D341Med (cell line): ENCODE measurements at places on chromosomes 2 and 18.

- no peak for DNase-seq
Observed at GRCh38 chr2:71857636-71858035, 290.0 kb downstream of the CYP26B1 start.

DNA sequence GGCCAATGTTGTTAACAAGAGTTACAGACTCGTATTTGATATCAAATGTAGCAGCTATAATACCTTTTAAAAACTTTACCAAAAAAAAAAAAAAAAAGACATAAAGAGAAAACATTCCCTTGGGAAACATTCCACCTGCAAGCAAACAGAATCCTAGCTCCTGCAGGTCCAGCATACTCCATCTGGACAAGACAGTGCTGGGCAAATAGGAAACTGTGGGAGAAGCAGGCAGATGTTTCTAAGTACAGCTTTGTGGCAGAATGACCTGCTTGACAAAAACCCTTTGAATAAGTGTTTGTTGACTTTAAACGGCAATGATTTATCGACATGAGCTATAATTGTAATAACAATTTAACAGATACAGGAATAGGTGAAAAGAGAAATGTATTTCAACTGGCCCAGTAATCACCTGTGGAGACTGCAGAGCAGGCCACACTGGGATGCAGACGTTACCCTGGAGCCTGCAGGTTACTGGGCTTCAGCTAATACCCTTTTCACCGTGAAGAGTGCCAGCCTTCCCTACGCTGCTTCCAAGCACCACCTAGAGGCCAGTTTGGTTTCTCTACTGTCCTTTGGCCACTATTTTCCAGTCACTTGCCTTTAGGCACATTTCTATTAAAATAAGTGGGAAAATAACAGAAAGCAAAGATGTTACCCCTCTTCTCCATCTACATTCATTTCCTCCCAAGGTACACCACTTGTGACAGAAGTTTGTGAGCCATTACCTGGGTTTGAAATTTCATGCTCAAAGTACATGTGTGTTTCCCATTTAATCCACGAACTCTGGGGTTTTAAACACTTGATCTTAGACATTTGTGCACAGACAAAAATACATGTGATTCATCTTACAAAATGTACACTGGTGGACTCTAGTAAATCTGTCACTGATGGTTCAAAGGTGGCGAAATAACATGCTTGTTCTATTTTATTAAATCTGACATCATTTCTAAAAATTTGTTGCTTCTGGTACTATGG, 96.9 kb upstream of the ZNF397 start:
- peak; percentile 86 for DNase-seq

GRCh38 chr2:45888641-45889040, 237.2 kb downstream of the PRKCE start:
- no peak for DNase-seq

GRCh38 chr2:141317986-141318385, 812.8 kb downstream of the LRP1B start:
- no peak for DNase-seq

- no peak for DNase-seq
Observed at GRCh38 chr2:129443865-129444739, 535.4 kb upstream of the RAB6C start.

DNA sequence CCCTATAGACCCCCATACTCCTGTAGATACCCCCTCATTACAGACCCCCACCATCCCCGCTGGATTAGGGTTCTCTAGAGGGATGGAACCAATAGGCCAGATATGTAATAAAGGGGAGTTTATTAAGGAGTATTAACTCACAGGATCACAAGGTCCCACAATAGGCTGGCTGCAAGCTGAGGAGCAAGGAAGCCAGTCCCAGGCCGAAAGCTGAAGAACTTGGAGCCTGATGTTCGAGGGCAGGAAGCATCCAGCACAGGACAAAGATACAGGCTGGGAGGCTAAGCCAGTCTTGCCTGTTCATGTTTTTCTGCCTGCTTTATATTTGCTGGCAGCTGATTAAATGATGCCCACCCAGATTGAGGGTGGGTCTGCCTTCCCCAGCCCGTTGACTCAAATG, 106.6 kb downstream of the AGAP1 start:
- no peak for DNase-seq

GRCh38 chr2:204205538-204205937, 269.0 kb downstream of the ICOS start:
- DNase-seq = peak; percentile 82

- DNase-seq = no peak
Observed at GRCh38 chr2:197304556-197305011, 6.0 kb downstream of the ANKRD44 start.

DNA sequence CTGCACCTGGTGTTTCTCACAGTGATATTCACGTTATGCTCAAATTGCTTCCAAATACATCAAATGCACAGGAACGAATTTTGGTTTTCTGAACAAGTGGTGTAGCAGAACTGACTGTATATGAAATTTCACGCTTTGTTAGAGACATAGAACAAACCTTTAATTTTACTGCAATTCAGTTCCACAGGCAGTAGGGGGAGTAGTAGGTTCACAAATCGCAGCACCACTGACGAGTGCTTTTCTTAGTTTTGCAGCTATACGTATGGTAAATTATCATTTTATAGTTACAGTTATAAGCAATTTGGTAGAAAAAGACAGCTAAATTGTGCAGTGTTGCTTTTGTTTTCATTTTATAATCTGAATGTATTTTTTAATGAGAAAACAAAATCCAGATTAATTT, 113.3 kb downstream of the KIAA1328 start:
- DNase-seq = peak; percentile 76

GRCh38 chr2:27710640-27711430, 47.1 kb downstream of the SLC4A1AP start:
- no peak for DNase-seq

- no peak for DNase-seq
Observed at GRCh38 chr2:160469621-160470204, 23.9 kb downstream of the RBMS1 start.

- DNase-seq = no peak
Observed at GRCh38 chr2:235523021-235523420, 29.2 kb downstream of the AGAP1 start.

DNA sequence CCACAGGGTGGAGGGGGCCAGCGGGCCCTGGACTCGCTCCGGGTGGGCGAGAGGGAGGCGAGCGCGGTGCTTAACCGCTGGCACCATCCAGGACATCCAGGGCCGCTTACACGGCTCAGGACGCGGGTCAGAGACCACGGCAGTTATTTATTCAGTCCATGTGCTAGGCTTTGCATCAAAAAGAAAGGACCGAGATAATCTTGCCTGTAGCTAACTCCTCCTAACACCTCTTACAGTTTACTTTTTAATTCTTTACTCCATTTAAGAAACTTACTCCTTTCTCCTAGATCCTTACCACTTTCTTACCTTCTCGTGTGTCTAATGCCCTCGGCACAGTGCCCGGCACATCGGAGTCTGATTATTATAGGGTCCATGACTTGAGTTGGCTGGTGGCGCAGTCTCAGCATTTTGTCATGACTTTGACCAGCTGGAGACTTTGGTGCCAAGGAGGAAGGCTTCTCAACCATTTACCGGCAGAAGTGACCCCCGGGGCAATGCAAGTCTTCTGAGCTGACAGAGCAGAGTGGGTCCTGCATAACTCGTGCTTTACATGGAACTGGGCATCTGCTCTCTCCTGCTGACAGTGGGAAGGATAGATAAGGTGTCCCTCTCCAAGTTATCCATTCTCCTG, 503 bp downstream of the ANXA4 start:
- DNase-seq = no peak

DNA sequence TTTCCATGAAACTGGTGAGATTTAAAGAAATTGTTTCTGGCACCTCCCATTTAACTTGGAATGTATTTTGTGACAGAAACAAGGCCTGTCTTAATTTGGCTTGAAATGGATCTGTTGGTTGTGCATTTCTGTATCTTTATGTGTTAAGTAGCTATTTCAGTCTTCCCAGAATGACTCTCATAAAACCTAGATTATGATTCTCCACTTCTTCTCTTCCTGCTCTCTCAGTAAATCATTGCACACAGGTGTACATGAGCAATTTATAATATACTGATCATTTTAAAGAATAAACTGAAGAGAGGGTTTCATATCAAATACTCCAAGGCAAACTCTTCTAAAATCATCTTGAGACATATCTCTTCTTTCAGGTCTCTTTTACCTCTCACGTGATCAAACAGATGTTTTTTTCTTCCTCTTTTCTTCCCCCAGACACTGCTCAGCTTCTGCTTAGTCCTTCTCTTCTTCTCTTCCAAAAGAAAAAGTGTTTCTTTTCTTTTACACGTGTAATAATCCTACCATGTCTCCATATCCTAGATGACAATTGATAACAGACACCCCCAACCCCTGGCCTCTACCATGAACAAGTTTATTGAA, 112.0 kb downstream of the PPP1R1C start:
- DNase-seq = no peak

GRCh38 chr2:15942711-15943345, 2.5 kb downstream of the MYCN start:
- no peak for DNase-seq

- no peak for DNase-seq
Observed at GRCh38 chr2:207594264-207594663, 30.9 kb downstream of the METTL21A start.

DNA sequence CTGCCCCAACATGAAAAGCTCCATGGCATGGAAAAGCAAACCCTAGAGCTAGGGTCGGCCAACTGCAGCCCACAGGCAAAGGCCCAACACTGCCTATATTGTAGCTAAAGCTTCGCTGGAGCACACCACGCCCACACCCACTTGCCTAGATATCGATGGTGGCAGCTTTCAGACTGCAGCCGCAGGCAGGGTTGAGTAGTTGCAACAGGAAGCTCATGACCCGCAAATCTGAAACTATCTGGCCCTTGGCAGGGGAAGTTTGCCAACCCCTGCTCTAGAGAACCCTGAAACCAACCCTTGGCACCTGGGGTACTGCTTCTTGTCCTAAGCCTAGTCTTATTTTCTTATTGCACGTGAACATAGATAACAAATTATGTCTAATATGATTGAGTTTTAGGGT, 250.0 kb downstream of the SOX11 start:
- no peak for DNase-seq

DNA sequence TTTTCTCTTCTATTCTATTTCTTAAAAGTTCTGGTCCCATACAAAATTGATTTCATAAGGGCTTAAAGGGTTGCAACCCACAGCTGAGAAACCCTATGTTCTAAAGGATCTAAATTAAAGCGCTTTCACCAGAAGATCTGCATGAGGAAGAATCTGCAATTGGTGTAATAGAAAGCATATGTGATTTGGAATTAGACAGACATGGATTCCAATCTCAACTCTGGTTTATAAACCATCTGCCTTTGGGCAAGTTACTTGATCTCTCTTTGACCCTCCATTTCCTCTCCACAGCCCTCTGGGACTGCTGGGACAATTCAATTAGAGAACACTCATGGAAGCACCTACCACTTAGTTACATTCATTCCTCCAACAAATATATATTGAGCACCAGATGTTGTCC, 178.7 kb downstream of the ANTXR1 start:
- DNase-seq = no peak

DNA sequence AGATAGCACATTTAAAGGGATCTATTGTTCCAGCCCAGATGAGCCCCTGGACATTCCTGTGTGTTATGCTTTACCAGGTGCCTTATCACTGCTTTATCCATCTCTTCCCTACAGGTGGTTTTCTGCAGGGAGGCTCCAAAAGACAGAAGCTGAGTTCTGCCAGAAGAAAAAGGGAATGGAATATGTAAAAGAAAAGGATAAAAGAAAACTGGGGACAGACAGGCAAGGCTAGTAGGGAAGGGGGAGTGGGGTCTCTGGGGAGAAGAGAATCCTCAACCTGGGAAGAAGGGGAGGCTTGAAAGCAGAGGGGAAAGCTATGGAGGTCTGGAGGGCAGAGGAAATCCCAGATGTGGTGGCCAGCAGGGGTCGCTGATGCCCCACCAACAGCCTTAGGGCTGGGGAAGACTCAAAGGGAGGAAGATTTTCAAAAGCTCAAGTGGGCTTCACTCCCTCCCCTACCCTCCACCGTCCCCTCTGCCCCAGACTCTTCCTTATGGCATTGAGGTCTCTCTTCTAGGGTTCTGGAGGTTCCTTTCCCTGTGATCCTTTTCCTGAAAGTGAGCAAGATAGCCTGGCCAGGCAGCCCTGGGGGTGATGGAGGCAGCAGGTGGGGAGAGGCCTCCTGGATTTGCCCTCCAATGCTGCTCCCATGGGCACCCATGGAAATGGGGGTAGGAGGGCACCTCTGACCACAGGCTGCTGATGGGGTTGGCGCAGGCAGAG, 178.1 kb upstream of the PKDCC start:
- DNase-seq = peak; percentile 81

DNA sequence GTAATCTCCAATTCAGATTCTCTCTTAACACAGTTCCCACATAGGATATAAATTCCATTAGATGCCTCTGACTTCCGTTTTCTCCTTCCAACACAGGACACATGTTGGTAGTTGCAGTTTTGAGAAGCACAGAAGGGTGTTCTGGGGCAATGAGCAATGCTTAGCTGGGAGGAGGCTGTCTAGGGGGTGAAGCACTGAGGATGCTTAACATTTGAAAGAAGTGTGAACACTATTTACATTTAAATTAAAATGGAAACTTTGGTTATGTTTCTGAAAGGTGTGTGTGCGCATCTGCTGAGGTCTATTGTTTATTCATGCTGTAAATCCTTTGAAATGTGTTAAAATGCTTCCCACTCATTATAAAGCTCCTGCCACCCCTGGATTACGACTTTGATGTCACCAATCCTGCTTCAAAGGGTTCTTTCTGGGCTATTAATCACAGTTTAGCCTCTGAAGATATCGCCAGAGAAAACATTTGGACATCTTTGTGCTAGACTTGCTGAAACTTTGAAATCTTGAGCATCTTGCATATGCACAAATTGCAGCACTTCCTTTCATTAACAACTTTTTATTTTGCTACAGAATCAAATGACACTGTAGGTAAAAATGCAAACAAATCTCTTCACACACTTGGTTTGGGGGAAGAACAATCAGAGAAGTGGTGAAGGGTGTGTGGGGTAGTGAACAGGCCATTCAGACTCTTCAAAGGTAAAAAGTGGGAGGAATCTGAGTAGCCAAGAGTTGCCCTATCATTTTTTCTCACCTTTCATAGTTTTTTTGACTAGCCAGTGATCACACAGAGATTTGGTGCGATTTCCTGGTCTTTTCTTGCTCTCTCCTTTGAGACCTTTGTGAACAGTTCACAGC, 258.4 kb downstream of the MYO3B start:
- DNase-seq = no peak

GRCh38 chr2:69958480-69958879, 3.0 kb downstream of the ASPRV1 start:
- no peak for DNase-seq

DNA sequence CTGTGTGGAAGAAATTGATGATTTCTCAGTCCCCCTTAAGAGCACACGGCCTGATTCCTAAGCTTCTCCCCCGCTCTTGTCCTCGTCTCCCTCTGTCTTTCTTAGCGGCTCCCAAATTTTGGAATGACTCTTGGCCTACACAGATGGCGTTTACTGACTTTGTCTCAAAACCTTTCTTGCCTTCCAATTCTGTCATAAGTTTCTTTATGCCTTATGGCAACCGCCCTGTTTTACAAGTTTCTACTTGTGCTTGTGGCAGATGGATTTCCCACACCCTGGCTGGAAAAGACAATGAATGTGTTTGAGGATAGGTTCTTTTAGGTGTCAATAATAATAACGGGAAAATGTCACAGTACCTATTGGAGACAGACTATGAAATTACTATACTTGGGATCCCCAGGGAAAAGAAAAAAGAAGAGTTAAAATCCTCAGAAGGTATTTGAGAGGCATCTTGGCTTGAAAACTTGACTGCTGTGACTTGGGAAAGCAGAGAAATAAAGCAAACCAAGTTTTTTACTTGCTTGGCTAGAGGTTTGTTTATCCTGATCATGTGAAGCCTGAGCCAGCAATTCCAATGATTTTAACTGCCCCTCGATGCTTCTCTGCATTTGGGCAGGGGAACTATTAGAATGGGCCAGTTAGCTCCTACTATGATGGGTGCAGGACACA, 276.4 kb downstream of the HRH4 start:
- DNase-seq = peak; percentile 3
